ENCODE measurements at places on chromosomes 2 and 18.

DNA sequence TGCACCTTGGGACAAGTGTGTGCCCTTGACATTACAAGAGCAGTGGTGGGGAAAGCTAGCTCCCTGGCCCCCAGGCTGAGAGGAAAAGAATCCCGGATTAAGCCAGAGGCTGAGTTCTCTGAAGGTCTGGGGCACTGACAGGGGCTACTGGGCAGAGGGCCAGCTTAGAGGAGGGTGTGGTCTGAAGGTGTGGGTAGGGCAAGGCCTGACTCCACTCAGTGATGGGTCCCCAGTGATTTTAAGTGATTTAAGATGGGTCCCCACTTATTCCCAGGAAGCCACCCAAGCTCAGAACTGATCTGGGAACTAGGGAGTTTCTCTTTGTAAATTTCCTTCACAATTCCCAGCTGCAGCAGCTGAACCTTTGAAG lies 8.8 kb downstream of the TMEM37 start:
- DNase-seq = no peak

DNA sequence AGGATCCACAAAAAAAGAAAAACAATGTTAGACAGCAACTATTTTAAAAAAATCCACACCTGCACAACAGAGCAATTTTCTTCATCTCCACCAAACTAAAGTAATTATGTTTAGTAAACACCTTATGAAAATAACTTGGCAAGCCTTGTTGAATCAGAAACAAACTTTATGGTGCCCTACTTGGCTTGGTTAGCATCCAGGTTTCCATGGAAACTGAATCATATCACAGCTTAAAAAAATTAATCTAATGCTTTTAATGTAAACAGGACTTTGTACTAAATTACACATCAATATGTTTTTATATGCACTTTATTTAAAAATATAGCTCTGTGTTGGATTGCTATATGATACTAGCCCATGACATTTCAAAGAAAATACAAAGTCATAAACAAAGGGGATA lies 1882.4 kb downstream of the SUCLG1 start:
- no peak for DNase-seq

DNA sequence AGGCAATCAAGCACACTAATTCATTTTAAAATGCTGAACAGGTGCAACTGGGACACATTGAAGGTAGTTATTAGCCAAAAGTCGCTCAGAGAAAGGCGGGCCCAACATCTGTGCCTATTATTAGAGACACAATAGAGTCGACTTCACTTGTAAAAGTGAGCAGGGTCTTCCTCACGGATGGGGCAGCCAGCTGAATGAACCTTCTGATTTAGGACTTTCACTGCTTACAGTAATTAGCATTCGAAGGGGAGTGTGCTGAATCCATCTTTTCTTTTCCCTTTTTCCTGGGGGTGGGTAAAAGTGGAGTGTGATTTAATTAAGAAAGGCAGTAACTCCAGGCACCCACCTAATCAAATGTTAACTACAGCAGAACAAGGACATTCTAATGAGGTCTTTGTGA lies 677.7 kb downstream of the DCDC2C start:
- DNase-seq = no peak

- no peak for DNase-seq
Observed at GRCh38 chr2:113198048-113198789, 24.4 kb downstream of the PSD4 start.

- DNase-seq = no peak
Observed at GRCh38 chr2:157160111-157160510, 97.4 kb upstream of the GALNT5 start.

GRCh38 chr2:59490994-59491393 lies 1062.5 kb downstream of the BCL11A start:
- DNase-seq = no peak

DNA sequence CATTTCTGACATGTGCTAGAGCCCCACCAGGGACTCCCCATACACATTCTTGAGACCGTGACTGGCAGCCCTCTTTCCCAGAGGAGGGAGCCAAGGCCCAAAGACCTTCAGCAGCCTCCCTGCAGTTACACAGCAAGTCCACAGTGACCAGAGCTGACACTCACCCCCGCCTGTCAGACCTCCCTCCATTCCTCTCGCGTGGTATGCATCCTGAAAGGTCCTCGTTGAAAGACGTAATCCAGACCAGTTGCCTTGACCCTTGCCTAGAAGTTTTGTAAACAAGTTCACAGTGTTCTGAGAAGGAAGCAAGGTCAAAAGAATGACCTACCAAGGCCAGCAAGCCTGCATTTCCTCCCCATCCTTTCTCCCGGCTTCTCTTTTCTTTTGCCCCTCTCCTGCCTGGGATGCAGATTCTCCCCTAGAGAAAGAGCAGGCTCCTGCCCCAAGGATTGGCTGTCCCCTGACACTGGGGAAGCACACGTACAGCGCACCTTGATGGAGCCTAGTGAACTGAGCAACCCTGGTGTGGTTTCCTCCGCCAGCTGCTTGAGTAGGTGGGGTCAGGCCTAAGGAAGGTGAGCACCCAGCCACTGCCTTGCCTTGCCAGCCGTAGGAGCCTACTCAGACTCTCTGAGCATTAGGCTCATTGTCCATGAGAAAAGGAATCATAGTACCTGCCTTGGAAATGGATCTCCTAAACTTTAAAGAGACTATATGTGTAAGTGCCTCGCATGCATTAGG lies 18.3 kb downstream of the TRIB2 start:
- DNase-seq = no peak

DNA sequence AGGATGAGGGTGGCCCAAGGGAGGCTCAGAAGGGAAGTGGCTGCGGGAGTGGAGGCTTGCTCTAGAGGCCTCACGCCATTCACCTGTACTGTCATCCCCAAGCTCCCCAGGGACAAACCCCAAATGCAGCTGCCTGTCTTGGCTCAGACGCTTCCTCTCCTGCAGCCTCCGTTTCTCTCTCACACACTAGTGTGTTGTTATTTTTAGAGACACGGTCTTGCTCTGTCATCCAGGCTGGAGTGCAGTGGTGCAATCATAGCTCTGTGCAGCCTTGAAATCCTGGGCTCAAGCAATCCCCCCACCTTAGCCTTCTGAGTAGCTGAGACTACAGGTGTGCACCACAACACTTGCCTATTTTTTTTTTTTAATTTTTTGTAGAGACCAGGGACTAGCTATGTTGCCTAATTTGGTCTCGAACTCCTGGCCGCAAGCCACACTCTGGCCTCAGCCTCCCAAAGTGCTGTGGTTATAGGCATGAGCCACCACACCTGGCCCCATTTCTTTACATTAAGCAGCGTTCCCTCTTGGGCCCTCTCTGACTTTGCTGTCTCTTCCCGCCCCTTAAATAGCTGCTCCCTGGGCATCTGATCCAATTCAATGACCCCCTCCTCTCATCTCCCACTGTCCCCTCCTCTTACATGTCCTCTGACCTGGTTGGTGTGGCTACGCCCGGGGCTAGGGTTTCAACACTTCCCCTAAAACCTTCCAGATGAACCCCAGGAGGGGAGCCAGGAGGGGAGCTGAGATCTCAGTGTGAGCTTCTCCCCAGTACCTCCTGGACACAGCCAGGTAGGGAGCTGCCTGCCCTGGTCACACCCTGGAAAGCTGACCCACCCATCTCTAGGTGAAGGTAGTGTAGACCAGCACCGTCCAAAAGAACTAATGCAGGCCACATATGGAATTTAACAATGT lies 24.0 kb upstream of the LOXHD1 start:
- no peak for DNase-seq

DNA sequence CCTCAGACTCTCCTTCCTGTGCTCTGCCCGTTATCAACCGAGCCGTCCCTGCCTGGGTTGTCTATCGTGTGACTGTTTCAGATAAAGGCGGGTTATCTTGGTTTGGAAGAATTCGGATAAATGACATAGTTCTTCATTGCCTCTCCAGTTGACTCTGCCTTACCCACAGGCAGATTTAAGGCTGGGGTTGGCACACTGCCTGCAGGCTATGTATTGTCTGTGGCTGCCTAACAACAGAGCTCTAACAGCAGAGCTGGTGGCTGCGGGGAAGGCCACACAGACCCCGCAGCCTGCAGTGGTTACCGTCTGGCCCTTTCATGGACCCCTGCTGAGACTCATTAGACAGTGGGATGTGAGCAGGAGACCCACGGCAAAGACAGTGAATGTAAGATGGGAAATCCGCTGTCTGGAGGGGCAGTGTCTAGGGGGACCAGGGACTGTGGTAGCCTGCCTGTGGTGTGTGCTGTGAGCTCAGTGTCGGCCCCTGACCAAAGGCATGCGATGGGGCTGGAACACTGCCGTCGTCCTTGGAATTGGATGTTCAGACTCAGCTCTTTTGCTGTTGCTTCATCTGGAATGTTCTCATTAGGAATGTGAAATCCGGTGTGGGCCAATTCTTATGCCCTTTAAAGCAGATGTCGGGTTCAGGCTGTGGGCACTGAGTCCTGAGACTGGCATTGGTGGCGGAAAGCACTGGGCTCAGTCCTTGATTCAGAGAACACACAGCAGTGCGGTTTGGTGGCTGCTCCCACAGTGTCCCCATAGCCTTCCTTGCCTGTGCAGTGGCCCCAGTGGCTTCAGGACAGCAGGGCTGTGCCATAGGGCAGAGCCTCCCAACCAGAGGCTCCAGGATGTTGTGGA lies 44.5 kb downstream of the SH3RF3 start:
- peak; percentile 39 for DNase-seq

- peak; percentile 63 for DNase-seq
Observed at GRCh38 chr2:72115110-72116080, 32.3 kb downstream of the CYP26B1 start.

DNA sequence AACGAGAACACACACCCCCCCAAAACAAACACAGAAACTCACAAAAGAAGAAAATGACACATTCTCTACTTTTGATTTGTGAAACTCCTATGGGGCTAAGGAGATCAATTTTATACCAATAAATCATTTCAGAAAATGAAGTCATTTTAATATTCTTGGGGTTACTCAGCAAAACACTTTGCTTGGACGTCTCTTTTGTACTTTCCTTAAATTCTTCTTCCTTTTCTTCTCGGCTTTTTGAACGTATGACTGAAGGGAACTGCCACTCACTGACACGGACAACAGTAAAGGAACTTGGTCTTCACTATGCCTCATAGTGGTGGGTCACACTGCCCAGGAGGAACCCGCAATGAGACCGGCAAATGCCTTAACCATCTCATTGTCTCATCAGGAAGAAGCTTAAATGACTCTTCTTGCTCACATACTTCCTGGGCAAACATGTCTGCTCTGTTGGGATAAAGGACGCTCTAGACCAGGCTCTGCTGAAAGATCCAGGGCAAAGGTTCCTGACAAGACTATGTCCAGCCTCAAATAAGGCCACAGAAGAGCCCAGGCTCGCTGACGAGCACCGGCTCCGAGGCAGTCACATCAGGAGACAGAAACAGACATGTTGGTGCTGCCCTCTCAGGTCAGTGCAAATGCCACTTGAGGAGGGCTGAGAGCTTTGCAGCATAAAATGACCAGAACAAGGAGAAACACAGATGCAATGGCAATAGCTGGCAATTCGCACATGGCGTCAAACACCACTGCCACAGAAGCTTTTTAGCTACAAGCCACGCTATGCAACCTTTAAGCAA lies 205.5 kb downstream of the TGIF1 start:
- no peak for DNase-seq

GRCh38 chr18:13316063-13316462 lies 97.5 kb downstream of the LDLRAD4 start:
- DNase-seq = no peak

GRCh38 chr2:114108824-114109416 lies 219.0 kb downstream of the ACTR3 start:
- DNase-seq = no peak

- DNase-seq = no peak
Observed at GRCh38 chr2:193469251-193469650, 1274.5 kb upstream of the TMEFF2 start.

DNA sequence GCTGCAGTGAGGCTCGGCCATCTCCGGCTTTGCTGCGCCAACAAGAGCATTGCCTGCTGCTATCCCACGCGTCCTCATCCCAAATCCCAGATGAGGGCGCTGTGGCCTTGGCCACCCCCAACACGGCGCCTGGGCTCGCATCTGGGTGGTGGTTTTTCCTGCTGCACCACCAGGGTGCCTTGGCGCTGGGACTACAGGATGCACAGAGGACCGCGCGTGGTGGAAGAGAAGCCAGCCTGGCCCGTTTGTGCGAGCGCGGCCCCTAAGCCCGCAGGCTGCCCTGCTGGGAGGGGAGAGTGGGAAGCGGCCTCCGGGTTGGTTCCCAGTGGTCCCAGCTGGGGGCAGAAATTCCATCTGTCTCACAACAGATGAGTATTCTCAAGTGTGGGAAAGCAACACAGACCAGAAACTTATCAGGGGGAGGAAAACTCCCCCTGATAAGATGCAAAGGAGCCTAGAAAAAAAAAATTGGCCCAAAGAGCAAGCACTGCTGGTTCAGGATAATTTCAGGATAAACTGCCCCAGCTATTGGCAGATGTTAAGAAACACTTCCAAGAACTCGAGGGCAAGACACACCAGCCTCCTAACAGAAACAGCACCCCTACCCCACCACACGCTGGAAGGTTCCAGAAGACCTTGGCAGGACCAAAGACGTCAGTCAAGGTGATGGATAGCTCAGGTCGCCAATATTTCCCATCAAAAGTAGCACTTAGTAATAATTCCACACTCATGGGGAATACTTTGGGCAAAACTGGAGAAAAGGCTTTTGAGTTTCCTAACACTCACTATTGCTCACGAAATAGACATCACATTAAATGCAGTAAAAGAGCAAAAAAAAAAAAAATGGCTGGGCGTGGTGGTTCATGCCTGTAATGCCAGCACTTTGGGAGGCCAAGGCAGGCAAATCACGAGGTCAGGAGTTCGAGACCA lies 152.1 kb downstream of the PXDN start:
- DNase-seq = peak; percentile 79

- DNase-seq = no peak
Observed at GRCh38 chr2:191061381-191061980, 47.5 kb upstream of the STAT1 start.

GRCh38 chr18:34978953-34979608 lies 62.1 kb upstream of the MAPRE2 start:
- DNase-seq = peak; percentile 52

DNA sequence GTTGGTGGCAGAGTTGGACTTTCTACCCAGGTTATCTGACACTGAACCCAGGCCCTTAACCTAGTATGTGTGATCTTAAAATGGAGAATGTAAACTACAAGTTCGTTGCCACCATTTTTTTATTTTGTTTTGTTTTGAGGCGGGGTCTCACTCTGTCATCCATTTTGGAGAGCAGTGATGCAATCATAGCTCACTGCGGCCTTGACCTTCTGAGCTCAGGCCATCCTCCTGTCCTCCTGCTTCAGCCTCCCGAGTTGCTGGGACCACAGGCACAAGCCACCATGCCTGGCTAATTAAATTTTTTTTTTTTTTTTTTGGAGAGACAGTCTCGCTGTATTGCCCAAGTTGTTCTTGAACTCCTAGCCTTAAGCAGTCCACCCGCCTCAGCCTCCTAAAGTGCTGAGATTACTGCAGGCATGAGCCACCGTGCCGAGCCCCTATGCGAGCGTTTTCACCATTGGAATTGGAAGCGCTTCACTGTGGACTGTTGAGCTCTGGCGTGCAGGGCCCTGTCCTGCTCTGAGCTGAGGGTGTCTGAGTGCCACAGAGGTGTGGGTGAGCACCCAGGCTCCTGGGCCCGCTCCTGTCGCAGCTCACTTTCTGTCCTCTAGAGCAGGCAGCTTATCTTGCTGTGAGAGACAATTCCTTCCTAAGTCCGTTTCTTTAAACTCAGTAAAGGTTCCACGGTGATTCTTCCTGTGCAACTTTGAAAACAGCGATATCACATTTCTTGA lies 186.9 kb downstream of the LDLRAD4 start:
- DNase-seq = no peak

- DNase-seq = no peak
Observed at GRCh38 chr2:201915446-201915845, 109.1 kb downstream of the CDK15 start.

Measured in BE2C (cell line).